ENCODE measurements at places on chromosomes 5 and 9. TPM values are rescaled to one million over a fixed set of nuclear protein-coding genes. Genes with fewer than 3 reads are reported as not detected.

TLR4 gene
- not detected for total RNA-seq

DNA sequence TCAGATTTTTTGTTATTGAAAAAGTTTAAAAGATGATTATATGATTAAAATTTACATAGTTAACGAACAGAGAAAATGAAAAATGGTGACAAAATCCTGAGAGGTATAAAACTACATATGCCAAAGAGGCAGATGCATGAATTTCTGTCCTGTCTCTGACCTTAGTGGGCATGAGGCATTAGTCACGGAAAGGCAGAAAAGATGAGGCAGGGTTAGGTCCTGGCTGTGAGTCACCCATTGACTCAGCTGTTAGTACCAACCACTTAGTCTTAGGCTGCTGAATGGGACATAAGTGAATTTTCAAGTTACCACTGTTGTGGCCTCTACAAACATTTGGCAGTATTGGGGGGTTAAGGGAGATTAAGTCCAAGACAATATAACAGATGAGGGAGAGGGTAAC is 33.1 kb downstream of the RASA1 start:
- no peak for DNase-seq

RELL2 gene
- total RNA-seq, result 24.1 TPM

CKMT2 gene
- total RNA-seq, result not detected

DNA sequence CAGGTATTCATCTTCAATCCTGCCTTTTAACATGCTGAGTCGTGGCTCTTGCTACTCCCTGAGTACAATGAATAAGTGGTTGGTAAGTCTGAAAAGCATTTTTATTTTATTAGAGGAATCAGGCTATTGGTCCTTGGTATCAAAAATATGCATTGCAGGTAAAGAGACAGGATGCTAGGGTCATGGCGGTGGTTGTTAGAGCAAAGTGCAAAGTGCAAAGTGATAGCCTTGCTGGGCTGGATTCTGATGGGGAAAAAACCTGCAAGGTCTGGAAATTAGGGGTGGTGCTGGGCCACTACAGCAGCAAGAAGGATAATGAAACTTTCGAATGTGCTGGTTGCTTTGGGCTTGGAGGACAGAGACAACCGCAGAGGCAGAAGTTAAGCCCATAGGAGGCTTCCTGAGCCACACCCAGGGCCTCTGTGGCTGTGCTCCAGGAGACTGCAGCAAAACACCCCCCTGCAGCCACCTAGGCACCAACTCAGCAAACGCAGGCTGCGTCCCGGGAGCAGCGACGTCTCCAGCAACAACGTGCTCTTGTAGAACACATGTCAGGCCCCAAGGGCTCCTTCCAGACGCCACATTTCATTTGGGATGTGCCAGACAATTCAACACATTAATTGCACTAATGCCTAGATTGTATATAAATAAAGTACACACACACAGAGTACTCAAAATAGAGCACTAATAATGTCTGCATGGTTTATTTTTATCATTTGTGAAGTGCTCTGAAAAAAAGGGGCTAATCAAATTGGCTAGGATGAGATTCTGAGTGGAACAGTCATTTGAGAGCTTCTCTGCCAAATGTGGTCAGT is 149.8 kb upstream of the RAPGEF1 start:
- no peak for DNase-seq

DNA sequence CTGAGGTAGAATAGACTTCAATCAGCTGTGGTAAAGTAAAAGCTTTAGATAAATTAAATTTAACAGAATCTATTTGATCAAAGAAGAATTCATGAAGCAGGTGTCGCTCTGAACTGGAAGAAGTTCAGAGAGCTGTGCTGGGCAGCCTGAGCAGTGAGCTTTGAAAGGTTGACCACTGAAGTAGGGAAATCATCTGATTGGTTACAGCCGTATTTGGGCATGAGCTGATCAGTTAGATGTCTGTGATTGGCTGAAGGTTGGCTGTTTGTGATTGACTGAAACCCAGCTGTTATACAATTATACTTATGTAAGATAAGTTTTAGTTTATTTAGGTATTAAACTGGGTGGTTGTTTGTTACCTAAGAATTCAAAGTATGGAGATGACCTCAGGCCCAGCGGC is 1174.6 kb downstream of the CDH9 start:
- no peak for DNase-seq

DNA sequence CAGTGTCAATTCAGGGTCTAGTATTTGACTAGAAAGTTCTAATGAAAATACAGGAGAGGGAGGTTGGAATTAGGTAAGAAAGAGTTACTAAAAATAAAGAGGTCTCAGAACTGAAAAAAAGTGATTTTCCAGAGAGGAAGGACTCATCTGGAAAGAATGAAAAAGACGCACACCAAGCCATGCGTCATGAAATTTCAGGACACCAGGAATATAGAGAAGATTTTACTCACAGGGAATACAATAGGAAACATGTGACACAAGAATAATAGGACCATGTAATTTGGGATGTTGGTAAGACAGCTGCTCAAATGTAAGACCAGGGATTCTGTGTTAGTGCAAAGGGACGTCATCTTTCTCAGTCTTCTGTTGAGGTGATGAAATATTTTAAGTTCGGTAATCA is 224.7 kb downstream of the GDNF start:
- no peak for DNase-seq

DNA sequence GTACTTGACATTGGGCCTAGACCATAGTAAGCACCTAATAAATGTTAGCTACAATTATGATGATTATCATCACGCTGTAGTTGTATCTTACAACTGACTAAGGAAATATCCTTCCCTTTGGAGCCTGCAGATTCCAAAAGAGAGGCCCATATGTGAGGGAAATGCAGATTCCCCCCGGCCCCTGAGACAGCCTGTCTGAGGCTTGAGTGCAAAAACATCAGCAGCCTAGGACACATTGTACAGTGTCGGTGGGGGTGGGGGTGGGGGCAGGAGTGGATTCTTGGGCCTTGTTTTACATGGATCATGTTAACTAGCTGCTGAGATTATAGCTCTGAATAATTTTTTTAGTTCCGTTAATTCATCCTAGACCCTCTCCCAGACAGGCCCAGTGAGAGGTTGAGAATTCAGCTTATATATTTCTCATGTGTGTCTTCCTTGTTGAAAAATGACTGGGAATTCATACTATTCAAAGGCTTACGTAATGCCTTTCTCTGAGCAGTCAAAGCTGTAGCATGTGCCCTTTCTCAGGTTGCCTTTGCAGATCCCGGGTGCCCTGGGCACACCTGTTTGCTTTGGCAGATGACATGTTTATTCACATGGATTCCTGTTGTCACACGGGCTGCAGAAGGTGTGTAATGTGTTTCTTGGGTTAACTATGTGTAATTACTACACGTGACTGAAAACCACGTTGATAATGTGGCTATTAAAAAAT is 262.8 kb downstream of the NR3C1 start:
- DNase-seq, result no peak

- DNase-seq, result no peak
These were observed 179.1 kb downstream of the GOLPH3 start for GRCh38 chr5:31995006-31995405.

DNA sequence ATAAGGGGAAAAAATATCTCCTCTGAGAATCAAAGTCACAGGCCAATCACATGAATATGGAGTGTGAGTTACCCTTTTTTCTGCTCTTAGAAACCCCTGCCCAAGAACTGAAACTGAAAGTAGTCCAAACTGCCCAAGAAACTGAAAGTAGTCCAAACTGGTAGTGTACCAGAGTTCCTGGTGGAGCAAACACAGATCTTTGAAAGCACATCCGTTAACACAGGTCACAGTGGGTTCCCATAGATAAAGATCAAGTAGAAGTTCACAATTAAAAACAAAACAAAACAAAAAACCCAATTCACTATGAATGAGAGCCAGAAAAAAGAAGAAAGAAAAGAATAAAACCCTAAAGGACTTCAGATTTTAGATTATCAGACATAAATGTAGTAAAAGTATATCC is 332.4 kb upstream of the EFNA5 start:
- peak; percentile 84 for DNase-seq

IFNK gene
- not detected for total RNA-seq

DNA sequence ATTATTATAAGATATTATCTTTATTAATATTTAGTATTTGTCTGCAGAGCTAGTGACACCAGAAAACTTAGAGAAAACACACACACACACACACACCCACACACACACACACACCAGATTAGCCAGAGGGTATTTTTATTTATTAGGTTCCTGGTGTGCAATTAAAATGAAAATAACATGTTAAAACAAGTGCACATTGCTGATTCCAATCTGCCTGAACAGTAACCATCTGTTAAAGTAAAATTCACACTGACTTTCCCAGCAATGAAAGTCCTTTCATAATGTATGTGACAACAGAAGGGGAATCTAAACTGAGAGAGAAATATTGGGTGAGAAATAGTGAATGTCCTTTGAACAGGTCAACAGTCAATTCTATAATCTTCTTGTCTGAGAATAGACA is 2323.5 kb upstream of the ACO1 start:
- DNase-seq, result no peak

RHOBTB3 gene
- 0.37 TPM for total RNA-seq

GRCh38 chr9:98698856-98699255 is 9.9 kb downstream of the GABBR2 start:
- no peak for DNase-seq

DNA sequence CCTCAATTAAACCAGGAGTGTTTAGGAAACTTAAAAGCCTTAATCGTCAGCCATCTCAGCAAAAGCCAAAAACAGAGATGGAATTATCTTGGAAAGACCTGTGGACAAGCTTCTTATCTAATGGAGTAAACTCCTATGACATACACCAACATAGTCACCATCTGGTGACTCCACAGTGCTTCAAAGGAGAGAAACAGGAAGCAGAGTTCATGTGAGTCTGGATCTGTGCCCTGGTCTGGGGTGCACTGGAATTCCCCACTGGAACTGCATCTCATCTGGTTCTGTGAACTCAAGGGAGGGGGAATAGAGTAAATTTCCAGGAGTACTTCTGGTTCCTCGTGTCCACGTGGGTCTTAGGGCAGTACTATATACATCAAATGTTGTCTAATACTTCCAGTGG is 36.3 kb upstream of the KCNN2 start:
- no peak for DNase-seq

DNA sequence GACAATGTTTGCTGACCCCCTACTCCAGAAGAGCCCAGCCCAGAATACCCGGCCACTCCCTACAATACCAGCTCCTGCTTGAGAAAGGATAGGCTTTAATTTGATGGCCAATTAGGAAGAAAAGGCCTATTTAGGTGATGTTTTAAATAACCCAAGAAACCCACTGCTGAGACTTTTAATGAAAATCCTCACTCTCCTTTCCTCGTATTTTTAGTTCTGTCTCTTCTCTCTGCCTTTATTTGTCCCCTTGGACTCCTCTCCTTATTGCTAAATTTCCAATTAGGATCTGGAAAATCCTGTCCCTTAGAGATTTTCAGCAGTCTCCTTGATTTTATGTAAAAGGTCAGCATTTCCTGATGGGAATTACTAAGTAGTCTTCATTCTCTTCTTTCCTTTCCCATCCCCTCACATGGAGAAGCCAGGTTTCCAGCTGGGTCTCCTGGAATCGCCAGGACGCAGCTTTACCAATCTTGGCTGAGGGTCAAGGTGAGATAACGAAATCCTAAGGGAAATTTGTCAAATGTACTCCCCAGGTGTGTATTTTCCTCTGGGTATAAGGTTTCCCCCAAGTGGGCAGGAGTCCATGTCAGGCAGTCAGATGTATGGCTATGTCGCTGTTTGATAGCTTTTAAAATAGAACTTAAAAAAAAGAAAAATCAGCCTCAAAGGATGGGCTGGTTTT is 11.7 kb downstream of the STC2 start:
- no peak for DNase-seq

DNA sequence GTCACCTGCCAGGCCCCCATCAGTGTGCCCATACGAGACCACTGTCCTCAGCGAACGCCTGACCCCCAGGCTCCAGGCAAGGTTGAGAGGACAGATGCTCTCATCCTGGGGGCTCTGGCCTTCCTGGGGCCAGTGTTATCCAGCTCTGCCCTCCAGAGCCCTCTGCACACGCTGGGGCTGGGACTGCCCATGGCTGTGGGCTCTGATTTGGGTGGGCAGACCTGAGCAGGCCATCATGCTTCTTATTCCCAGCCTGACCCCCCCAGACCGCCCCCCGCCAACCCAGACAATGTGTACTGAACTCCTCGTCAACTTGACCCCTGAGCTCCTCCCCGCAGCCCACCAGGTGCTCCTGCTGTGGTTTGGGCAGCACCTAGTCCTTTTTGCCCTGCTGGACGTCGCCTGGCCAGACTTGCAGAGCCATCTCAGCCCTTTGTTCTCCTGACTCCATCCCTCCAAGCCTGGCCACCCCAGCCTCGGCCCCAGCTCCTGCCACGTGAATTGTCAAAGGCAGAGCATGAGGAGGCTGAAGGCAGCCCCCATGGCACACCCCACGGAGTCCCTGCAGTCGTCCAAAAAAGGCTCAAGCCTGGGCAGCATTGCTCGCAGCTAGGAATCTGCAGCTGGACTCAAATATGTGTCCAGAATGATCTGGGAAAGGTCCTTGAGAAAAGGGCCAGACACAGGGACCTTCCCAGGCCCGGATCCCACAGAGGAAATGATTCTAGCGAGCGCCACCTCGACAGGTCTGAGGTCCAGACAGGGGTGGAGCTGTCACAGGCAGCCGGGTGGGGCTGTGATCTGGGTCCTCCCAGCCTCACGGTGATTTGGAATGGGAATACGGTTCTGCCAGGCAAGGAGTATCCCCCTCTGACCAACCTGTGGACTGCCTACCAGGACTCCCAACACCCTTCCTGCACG is 87.0 kb downstream of the ADAMTS2 start:
- no peak for DNase-seq

GRCh38 chr5:127550652-127551409 is 33.4 kb downstream of the PRRC1 start:
- no peak for DNase-seq

DNA sequence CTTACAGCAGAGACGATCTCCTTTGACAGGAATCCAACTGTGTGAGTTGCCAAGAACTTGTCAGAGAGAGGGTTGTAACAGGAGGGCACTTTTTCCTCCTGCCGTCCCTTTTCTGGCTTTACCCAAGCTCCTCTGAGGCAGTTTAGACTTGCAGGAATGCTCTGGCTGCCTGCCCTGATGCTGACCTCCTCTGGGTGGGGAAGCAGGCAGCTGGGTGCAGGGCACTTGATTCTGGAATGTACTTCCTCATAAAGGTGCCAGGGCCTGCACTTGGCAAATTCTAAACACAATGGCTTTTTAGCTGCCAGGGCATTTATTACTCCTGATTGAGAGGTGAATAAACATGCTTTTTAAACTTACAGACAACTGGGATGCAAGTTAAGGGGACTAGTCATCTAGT is 190.4 kb downstream of the EPB41L4A start:
- DNase-seq, result no peak

DNA sequence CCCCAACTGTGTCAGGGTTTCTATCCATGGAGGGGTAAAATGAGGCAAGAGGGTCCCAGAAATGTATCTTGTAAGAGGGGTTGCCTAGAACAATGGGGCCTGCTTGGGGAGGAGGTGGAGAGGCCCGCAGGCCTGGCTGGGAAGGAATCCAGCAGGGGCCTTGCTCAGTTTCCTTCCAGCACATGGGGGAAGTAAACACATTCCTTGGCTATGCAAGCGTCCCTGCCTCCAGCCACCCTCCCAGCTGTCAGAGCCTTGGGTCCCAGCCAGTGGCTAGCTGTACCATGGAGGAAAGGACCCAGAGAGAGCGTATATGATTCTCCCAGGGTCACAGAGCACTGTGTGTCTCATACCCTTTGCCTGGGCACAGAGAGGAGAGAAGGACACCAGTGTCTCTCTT is 71.1 kb upstream of the IL17B start:
- DNase-seq, result no peak

FOXD4L6 gene
- not detected for total RNA-seq

GRCh38 chr5:132996307-132996706 is 30.0 kb downstream of the ZCCHC10 start:
- no peak for DNase-seq

Measured in activated CD4-positive, alpha-beta T cell treated with anti-CD3 and anti-CD28 coated beads, Interleukin-2, amount 10 ng/mL, durations not matched to agents 24 days and 14 days (primary cell).